Activated T-helper 9 cell treated with anti-CD3 and anti-CD28 coated beads, Interleukin-2, amount 50 U/mL, for 16 hours (primary cell): ENCODE measurements at places on chromosomes 3 and 15.

GRCh38 chr15:40115670-40116093 lies 7.0 kb upstream of the BMF start:
- DNase-seq: no peak

- no peak for DNase-seq
Observed at GRCh38 chr3:9704347-9705322, 1.0 kb downstream of the CPNE9 start.

DNA sequence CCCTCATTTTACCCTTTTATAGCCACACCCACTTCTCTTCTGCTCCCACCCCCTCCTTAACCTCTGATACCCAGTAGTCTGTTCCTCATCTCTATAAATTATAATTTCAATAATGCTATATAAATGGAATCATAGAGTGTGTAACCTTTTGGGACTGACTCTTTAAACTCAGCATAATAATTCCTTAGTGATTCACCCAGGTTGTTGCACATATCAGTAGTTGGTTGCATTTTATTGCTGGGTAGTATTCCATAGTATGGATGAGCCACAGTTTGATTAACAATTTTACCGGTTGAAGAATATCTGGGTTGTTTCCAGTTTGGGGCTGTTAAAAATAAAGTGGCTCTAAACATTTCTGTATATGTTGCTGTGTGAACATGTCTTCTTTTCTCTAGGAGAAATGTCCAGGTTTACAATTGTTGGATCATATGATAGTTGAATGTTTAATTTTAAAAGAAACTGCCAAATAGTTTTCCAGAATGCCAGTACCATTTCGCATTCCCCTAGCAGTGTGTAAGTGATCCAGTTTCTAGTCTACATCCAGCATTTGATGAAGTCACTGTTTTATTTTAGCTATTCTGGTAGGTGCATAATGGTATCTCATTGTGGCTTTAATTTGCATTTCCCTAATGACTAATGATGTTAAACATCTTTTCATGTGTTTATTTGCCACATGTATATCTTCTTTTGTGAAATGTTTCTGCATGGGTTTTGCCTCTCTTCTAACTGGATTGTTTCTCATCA lies 68.5 kb downstream of the VPS8 start:
- DNase-seq: no peak

DNA sequence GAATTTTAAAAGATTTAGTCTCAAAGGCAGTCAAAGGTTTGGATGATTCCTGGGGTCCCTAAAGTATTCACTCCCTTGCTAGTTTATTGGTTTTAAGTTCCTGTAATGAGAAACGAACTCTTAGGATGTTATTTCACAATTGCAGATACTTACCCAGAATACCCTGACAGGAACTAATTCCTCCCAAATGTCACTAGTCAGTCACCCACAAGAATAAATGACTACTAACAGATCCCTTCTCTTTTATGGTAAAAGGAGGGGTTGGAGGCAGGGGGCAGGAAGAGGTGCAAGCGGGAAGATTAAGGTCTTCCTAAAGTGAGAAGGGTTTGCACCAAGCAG lies 174.2 kb upstream of the SLC2A2 start:
- no peak for DNase-seq

GRCh38 chr15:95763426-95763825 lies 567.1 kb upstream of the NR2F2 start:
- DNase-seq: no peak

DNA sequence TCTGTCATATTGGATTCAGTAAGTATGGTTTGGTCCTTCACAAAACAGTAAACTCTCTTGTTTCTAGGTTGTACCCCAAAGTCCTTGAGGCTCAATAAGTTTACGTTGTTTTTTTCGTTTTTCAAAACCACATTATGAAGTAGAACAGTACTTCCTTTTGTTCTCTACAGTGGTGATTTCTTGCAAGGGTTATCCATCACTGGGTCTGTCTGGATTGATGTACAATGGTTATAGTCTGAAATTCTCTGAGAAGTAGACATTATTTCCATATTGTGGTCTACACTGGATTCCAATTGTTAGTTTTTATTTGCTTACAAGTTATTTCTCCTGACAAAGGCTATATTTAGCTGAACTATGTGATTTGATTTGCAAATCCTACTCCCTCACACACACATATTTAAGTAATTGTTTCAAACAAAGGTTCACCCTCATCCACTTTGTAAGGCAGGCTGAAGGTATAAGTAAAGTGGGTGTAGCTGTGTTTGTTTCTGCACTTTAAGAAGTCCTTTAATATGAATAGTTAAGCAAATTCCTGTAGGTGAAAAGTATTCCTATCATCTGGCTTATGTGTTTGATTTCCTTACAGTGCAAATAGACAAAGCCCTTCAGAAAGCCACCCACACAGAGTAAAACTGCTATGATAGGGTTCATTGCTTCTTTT lies 64.2 kb upstream of the MME start:
- DNase-seq: no peak

GRCh38 chr3:30610702-30611368 lies 4.4 kb downstream of the TGFBR2 start:
- DNase-seq: no peak

DNA sequence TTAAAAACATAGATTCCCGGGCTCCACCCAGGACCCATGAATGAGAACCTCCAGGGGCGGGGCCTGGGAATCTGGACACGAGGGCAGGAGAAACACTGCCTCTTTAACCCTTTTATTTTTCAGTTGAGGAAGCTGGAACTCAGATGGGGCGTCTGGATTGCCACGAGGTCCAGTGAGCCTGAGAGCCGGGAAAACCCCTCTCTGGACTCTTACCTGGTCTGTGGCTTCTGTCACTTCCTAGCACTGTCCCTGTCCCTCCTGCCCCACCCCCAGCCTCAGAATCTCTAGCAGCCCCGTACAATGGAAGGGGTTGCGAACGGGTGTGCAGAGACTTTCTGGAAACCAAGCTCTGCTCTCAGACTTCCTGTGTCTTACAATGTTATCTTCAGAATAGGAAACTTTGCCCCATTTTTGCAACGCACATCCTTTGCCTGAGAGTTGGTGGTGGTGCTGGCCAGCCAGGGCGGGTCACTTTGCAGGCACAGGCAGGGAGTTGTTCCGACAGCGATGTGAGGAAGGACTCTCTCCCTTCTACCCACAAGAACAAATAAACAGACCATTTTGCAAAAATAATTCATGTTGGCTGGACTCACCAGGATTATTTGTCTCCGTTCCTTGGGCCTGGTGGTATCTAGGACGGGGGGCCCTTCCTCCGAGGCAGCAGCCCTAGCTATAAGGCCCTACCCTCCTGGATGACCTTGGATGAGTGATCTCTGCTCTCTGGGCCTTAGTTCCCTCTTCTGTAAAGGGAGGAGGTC lies 59.1 kb downstream of the SMAD6 start:
- no peak for DNase-seq

DNA sequence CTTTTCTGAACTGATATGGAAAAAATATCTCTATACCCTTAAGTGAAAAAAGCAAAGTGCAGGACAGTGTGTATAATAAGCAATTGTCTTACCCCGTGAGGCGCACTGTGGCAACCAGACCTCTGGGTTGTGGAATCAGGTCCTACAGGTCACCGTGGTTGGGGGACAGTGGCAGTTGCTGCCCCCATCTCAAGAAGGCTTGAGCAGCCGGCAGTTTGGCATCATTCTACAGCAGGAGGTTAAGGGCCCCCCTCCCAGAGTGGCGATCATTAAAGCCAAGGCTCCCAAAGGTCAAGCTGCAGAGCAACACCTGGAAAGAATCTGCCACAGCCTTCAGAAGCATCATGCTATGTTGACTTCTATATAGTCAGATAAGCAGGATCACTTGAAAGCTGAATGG lies 56.1 kb upstream of the HERC1 start:
- DNase-seq: no peak

DNA sequence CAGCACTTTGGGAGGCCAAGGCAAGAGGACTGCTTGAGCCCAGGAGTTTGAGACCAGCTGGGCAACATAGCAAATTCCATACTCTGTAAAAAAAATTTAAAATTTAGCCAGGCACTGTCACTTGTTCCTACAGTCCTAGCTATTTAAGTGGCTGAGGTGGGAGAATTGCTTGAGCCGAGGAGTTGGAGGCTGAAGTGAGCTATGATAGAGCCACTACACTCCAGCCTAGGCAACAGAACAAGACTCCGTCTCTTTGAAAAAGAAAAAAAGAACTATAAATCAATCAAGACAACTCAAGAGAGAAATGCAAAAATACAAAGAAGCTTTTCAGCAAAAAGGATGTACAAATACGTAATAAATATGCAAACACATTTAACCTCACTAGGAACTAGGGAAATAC lies 78.8 kb downstream of the TJP1 start:
- DNase-seq: no peak

DNA sequence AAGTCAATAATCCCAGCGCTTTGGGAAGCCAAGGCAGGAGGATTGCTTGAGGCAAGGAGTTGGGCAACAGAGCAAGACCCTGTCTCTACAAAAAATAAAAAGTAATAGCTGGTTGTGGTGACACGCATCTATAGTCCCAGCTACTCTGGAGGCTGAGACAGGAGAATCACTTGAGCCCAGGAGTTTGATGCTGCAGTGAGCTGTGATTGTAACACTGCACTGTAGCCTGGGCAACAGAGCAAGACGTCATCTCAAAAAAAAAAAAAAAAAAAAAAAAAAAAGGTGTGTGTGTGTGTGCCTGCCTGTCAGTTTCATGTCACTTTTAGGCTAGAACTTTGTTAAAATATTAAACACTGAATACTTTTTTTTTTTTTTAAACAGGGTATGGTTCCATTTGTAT lies 28.4 kb downstream of the DNAJC19 start:
- DNase-seq: no peak

- DNase-seq: no peak
Observed at GRCh38 chr3:54793171-54793570, 134.7 kb downstream of the LRTM1 start.

DNA sequence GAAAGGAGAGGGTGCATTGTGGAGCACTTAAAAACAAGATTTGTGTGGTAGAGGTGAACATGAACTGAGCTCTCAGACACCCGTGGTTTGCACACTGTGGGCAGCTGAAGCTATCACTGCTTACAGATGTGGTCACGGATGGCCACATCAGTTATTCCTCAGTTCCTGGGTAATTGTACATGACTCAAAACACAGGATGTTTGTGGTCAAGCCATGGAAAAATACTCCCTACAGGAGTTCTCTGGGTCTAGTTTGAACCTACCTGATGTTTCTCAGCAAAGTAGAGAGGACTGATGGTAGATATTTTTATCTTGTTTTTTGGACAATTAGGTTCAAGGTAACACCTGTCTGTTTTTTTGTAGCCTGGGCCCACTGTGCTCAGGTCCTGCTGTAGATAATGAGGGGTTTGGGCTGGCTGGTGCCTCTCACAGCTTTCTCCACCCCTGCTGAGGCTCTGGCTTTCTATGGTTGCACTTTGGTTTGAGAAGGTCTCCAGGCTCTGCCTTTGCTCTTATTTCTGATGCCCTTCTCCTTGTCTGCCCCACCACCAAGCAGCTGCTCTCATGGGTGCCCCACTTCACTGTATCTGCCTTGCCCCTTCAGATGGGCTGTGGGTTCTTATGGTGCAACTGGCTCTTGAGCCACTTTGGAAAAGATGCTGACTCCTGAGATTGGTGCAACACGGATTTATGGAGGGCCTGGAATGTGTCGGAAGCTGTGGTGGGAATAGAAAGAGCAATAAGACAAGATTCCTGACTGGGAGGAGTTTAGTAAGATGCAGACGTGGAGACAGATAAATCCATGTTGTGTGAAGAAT lies 40.1 kb downstream of the CDCP1 start:
- peak; percentile 46 for DNase-seq

GRCh38 chr3:184874709-184875644 lies 63.0 kb downstream of the VPS8 start:
- DNase-seq: no peak

DNA sequence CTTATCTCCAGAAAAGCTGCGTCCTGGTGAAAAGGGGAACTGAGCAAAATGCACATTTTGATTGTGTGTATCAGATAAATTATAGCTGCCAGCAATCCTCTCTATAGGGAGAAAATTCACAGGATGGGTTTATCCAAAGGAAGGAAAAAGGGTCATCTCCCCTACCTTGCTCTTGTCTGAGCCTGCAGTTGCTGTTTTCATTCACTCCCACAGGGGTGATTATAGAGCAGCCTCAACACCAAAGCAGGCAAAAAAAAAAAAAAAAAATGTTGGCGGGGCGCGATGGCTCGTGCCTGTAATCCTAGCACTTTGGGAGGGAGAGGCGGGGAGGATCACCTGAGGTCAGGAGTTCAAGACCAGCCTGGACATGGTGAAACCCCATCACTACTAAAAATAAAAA lies 333.7 kb downstream of the ROBO2 start:
- no peak for DNase-seq

DNA sequence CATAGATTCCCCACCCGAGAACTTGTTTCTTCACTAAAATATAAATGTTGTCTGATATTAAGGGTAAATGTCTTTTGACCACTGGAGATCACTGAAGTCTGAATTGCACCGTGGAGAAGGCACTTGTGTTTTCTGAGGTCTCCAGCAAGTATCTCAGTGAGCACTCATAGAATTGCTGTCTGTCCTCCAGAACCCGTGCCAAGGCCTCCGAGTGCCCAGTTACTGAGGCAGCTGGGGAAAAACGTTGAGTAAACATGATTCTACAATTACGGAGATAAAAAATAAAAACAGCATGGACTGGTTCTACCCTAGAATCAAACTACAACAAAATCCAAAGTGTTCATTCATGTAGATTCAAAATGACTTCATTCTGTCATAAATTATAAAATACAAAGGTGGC lies 60.0 kb downstream of the MLH1 start:
- no peak for DNase-seq

DNA sequence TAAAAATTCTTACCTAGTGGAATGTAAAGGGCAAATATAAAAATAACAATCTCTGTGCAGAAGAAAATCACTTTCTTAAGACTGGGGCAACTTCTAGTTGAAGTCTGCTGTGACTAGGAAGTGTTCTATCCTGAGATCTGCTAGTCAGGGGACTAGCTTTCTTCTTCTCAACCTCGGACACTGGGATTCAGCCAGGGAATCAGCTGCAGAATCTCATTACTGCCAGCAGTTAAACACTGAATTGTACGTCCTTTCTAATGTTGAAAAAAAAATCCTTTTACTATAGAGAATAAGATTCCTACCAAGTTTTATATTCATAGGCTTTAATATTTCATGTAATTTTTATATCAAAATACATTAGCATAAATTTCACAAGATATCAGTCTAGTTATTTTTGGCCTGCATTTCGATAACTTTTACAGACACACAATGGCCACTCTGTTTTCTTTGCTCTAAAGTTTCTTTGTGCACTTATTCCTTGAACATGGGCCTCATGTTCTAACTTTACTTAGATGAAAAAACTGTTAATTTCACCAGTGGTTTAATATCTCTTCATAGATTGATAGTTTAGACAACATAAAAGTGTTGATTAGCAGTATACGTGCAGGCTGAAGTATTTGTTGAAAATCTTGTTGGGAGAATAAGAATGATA lies 2.6 kb upstream of the NEO1 start:
- DNase-seq: no peak

- DNase-seq: no peak
Observed at GRCh38 chr15:28899061-28899738, 13.4 kb downstream of the APBA2 start.

- no peak for DNase-seq
Observed at GRCh38 chr3:106508331-106508893, 639.6 kb upstream of the CBLB start.

GRCh38 chr3:25454005-25454927 lies 26.2 kb downstream of the RARB start:
- no peak for DNase-seq
